Epithelial cell of alveolus of lung (primary cell): ENCODE measurements at places on chromosomes 6 and 20. TPM values are rescaled to one million over a fixed set of nuclear protein-coding genes. Genes with fewer than 3 reads are reported as not detected.

Gene FGD2
- total RNA-seq: not detected in 2 replicates

Gene LY6G5C
- total RNA-seq: 0.64 and 1.4 TPM in 2 replicates

Gene ARMC12
- 0.13 and 3.9 TPM in 2 replicates for total RNA-seq

Gene OXT
- total RNA-seq: not detected in 2 replicates

Gene EBF4
- total RNA-seq: 3.7 and 7.3 TPM in 2 replicates

Gene TCF19
- 2.7 and 21.2 TPM in 2 replicates for total RNA-seq

Gene SIM1
- 0.08 TPM in 1 of 2 replicates, not detected in the other for total RNA-seq

Gene RTF2
- total RNA-seq: 60.9 and 68.2 TPM in 2 replicates

Gene LRRC73
- total RNA-seq: 0.39 TPM in 1 of 2 replicates, not detected in the other
